WTC11 (cell line): ENCODE measurements at places on chromosomes 11 and 22.
A peak's percentile ranks its signal among the peaks of the same experiment; 100 is the strongest.

DNA sequence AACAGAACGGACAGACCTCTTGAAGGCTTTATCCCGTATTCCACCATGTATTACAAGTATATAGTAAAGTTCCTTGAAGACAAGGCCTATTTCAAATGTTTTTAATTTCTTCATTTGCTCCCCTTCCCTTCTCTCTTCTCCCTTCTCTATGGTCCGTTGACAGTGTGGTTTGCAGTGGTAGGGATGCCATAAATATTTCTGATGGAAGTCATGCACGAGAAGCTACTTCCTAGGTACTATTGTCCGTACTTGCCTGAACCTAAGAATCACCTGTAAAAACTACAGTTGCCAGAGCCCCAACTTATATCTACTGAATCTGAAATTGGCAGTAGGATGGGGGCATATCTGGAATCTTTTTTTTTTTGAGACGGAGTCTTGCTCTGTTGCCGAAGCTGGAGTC, 2.8 kb downstream of the PISD start:
- no peak for DNase-seq

- peak; percentile 11 for DNase-seq
These were observed 41.7 kb downstream of the KCNJ4 start for GRCh38 chr22:38413085-38414008.

GRCh38 chr11:94830722-94831510, 62.8 kb downstream of the AMOTL1 start:
- DNase-seq, result no peak

GRCh38 chr11:10451426-10452116, 3.5 kb upstream of the AMPD3 start:
- DNase-seq, result no peak

GRCh38 chr22:50243685-50244419, 971 bp downstream of the TUBGCP6 start:
- no peak for DNase-seq

GRCh38 chr11:133793271-133794035, 51.9 kb downstream of the SPATA19 start:
- no peak for DNase-seq

- no peak for DNase-seq
These were observed 5.4 kb downstream of the KCNC1 start for GRCh38 chr11:17739945-17740338.

DNA sequence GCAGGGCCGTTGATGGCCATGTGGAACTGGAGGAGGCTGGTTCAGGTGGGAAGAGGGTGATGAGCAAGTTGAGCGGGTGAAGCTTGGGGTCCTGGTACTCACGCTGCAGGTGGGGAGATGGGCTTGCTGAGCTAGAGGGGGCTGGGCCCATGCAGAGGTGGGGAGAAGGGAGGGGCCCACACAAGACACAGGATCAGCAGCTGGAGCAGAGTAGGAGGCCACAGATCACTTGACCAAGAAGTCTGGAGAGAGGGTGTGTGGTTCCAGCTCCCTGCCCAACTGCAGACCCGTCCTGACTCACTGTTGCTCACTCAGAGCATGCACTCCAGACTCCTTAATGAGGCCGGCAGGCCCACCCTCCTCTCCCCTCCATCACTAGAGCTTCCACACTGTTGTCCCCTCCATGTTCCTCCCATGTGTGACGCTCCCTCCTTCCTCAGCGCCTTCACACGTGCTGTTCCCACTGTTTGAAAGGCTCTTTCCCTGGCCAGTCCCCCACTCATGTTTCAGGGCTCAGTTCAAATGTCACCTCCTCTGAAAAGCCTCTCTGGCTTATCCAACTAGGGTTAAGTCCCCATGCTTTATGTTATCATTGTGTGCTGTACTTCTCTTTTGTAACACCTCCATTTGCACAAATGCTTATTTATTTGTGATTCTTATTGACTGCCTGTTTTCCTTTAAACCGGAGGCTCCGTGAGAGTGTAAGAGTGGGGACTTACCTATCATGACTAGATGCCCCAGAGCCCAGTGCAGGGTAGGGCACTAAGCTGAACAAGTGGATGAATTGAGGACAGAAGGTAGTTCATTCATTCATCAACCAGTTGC, 2.3 kb downstream of the CCDC86 start:
- DNase-seq, result no peak

- no peak for DNase-seq
These were observed 14.4 kb upstream of the BIRC2 start for GRCh38 chr11:102332611-102332994.

- DNase-seq, result no peak
These were observed 69.5 kb upstream of the GRIK4 start for GRCh38 chr11:120442031-120442430.

- no peak for DNase-seq
These were observed 424.1 kb upstream of the TENM4 start for GRCh38 chr11:79864882-79865281.

GRCh38 chr11:70796648-70797227, 398.4 kb downstream of the CTTN start:
- DNase-seq, result peak; percentile 46

- DNase-seq, result peak; percentile 34
These were observed 173.7 kb downstream of the KIF18A start for GRCh38 chr11:27933992-27934829.

GRCh38 chr11:31303644-31304180, 65.8 kb downstream of the DCDC1 start:
- DNase-seq, result no peak

- no peak for DNase-seq
These were observed 18.2 kb upstream of the GRK2 start for GRCh38 chr11:67247946-67248550.

GRCh38 chr11:10538924-10539323, 2.1 kb downstream of the RNF141 start:
- no peak for DNase-seq

DNA sequence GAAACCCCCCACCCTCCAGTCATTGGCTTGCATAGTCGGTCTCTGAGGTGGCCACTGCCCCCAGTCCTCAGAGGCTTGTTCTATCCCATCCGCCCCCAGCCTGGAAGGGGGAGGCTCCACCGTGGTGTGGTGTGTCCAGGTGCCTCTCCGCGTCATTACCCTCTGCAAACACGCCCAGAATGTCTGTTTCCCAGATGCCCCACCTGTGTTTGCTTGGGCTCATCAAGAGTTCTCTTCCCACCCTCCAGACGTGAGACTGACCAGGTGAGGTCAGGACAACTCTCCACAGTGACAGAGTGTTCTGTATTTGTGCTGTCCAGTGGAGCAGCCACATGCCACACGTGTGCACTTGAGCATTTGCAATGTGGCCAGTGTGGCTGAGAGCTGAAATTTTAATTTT, 24.9 kb downstream of the LRRC10B start:
- DNase-seq, result no peak

GRCh38 chr11:34064291-34064690, 12.8 kb downstream of the CAPRIN1 start:
- no peak for DNase-seq

DNA sequence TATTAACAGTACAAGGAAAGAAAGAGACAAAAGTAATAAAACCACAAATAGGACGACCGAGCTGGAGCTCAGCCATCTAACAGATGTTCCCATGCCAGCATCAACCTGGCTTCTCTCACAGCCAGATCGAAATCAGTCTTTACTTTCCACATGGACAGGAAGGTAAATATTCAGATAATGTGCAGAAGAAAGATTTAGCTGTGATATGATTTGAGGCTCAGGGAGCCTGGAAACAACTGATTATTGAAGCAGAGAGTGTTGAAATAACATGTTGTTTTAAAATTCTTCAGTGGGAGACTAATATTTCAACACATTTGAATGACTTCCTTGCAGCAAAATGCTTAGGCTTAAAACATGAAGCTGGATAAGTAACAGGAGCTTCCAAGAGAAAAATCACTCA, 546.8 kb downstream of the ETS1 start:
- DNase-seq, result no peak

DNA sequence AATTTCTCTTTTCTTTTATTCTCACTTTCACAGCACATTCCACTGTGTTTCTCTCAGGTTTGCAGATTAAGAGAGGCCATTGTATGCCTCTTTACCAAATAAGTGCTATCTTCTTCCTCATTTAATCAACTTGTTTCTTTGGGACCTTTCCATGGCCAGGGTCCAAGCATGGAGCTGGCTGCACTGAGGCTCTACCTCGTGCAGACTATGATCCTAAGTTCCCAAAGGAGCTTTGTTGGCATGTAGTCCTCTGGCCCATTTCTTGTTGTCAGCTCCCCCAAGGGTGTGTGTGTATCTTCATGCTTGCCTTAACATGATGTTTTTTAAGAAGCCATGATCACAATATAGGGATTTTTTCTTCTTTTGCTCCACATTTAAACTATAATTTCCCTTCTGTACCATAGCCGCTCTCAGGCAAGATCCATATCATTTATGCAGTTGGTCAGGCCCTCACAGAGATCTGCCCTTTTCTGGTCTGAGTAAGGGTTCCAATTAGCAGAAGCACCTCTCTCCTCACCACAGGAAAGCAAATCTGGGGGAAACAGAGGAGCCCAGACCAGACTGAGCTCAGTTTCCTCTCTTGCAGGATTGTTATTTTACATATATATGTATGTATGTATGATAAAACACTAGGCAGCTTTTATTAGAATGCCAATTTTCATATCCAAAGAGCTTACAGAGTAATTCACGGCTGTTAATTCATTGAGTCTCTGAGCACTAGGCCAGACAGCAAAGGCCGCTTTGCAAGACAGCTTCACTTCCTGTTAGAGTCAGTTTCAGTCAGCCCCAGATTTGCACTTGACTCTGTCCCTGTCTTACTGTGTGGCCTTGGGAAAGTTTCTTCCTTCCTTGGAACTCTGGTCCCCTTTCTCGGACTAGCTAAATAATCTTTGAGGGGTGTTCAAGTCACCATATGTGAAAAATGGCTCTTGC, 34.3 kb downstream of the CYB5R2 start:
- no peak for DNase-seq

DNA sequence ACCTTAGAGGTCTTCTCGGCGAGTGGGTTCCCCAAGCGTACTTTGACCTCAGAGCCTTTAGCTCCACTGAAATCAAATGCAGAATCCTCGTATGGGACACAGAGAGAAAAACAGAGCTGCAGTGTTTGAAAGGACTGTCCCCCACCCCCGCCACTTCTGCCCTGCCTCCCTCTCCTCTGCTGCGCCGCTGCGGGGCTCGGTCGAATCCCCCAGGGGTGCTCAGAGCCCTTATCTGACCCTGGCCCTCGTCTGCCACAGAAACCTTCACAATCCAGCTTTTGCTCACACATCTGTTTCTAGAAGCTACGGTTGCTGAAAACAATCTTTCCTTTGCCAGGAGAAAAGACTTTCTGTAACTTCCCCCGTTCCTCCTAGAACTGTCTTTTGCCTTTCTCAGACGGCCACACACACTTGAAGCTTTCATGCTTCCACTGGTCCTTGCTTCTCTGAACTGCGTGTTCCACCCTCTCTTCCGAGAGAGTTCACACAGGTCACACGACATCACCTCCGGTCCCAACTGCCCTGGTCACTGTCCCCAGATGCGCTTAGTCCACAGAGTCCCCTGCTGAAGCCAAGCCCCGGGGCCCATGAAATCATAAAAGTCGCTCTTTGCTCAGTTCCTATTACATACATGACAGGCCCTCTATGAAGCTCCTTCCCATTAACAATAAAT, 3.7 kb downstream of the SMIM35 start:
- no peak for DNase-seq

GRCh38 chr22:47367993-47368945, 605.8 kb downstream of the TBC1D22A start:
- no peak for DNase-seq

GRCh38 chr11:73652856-73653559, 6.6 kb downstream of the PLEKHB1 start:
- no peak for DNase-seq

- DNase-seq, result no peak
These were observed 1474.3 kb downstream of the BRD1 start for GRCh38 chr22:48353116-48353947.

DNA sequence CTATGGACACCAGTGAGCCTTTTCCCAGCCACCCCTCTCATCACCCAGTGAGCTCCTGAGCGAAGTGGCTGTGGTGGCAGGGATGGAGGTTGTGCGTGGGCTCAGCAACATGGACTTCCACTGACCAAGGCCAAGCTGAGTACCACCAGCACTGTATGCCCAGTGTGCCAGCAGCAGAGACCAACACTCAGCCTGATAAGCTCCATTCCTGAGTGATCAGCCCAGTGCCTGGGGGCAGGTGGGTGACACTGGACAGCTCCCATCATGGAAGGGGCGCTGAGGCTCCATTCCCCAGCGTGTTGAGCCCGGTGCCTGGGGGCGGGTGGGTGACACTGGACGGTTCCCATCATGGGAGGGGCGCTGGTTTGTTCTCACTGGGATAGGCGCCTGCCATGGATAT, 17.6 kb upstream of the CD81 start:
- DNase-seq, result no peak

GRCh38 chr22:28395920-28396753, 283.5 kb downstream of the TTC28 start:
- DNase-seq, result no peak

GRCh38 chr11:112123129-112123528, 36.5 kb downstream of the SDHD start:
- no peak for DNase-seq

DNA sequence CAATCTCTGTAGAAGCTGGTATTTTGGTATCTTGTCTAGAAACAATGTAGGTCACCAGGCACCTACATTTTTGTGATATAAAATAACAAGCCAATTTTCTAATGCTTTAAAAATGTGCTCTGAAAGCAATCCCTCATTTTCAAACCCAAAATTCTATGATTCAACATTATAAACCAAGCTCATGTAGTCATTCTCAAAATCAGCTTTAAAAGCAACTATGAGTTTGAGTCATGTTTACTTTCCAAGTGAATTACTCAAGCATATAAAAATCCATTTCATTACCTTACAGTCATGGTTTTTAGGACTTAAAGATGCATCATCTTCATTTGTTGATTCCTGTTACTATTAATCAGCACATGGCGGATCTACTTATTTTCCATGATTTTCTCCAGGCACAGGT, 216.4 kb downstream of the GRM5 start:
- DNase-seq, result no peak

DNA sequence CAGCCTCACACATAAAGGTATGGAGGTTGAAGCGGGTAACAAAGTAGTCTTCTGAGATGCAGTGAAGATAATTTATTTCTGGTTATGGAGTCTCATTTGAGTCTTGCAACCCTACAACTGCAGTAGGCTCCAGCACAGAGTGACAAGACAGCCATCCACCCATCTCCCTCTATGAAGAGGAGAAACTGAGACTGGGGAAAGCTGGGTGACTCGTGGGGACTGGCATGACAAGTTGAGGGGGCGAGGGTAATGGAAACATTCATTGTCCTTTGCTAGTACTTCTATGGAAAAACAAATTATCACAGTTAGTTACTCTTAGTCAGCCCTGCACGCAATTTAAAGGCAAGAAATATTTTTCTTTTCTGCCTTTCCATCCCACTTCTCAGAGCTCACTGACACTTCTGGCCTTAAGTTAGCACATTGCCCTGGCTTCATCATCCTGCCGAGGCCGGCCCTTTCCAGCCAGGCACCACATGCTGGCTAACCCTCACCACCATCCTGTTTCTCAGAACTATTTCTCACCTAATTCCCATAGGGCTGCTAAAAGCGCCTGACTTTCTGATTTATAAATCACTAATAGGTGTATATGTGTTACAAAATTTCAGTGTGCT, 361.1 kb downstream of the ETS1 start:
- no peak for DNase-seq

DNA sequence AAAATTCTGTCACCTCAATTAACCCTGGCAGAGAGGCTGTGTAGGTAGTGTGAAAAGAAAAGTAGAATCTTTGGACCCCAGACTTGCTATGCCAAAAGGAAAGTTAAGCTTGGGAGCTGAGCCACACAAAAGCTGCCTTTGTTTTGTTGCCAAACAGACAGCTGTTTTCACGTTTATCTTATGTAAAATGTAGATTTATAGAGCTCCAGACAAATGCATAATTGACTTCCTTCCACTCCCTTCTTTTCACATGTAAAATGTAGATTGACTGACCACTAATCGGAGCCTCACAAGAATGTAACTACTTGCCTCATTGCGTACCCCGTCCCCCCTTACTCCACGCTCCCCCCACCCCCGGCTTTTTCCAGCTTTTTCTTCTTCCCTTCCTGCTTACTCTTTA, 2302.2 kb upstream of the RAG2 start:
- DNase-seq, result no peak
